Thymus (tissue), 14 donors: ENCODE measurements at places on chromosomes 12 and 14. TPM values are rescaled to one million over a fixed set of nuclear protein-coding genes. Genes with fewer than 3 reads are reported as not detected.

Gene MMP19
- 4.5 TPM for total RNA-seq

- H3K27me3 ChIP-seq = no peaks in the 10 kb centered on the region
- H3K36me3 ChIP-seq = no peaks in the 10 kb centered on the region
- H3K27ac ChIP-seq = no peak overlapping the region
- H3K4me3 ChIP-seq = no peak overlapping the region
Observed at GRCh38 chr12:95978774-95979173, 17.4 kb downstream of the HAL start.

DNA sequence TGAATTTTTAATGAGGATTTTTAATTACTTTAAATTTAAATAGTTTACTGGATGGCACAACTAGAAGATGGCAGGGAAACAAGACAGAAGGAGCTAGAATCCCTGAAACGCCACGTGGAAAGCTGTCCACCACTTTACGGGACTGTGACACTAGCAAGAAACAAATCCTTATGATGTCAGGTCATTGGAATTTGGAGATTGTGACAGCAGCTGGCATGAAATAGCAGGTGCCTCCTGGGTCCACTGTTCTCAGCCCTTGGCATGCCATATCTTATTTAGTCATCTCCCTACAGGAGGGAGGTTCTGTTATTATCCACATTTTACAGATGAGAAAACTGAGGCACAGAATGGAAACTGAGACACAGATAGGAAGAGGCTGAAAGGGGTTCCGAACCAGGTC is 113.8 kb downstream of the BCL11B start:
- no peak overlapping the region for H3K4me3 ChIP-seq
- H3K27ac ChIP-seq = no peak overlapping the region
- DNase-seq = no peak
- no peaks in the 10 kb centered on the region for H3K36me3 ChIP-seq

GRCh38 chr12:25307818-25308217 is 57.1 kb upstream of the KRAS start:
- H3K27me3 ChIP-seq = no peaks in the 10 kb centered on the region
- H3K27ac ChIP-seq = no peak overlapping the region
- H3K4me1 ChIP-seq = no peaks in the 10 kb centered on the region
- no peaks in the 10 kb centered on the region for H3K36me3 ChIP-seq
- DNase-seq = no peak
- no peak overlapping the region for H3K4me3 ChIP-seq

GRCh38 chr12:110928700-110929099 is 8.3 kb upstream of the MYL2 start:
- H3K27me3 ChIP-seq = no peaks in the 10 kb centered on the region
- H3K4me1 ChIP-seq = no peaks in the 10 kb centered on the region
- H3K4me3 ChIP-seq = no peak overlapping the region
- H3K27ac ChIP-seq = no peak overlapping the region
- H3K36me3 ChIP-seq = no peaks in the 10 kb centered on the region
- no peak for DNase-seq

DNA sequence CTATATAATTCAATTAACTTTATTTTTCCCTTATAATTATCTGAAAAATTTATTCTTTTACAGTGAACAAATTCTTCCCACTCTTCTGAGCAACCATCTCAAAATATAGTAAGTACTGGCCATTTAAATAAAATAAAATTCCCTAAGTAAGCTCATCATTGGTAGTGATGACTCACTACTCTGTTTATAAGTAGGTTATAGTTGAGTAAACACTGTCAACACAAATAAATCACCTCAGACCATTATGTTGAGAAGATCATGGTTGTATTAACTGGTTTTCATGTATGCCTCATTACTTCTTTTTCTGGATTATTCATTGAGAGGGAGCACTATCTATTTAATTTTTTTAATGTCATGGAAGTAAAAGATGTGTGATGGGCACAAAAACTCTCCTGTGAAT is 220.5 kb downstream of the SEC23A start:
- H3K36me3 ChIP-seq = no peaks in the 10 kb centered on the region
- H3K4me1 ChIP-seq = no peaks in the 10 kb centered on the region
- no peak overlapping the region for H3K4me3 ChIP-seq
- no peak for DNase-seq
- H3K27ac ChIP-seq = no peak overlapping the region

DNA sequence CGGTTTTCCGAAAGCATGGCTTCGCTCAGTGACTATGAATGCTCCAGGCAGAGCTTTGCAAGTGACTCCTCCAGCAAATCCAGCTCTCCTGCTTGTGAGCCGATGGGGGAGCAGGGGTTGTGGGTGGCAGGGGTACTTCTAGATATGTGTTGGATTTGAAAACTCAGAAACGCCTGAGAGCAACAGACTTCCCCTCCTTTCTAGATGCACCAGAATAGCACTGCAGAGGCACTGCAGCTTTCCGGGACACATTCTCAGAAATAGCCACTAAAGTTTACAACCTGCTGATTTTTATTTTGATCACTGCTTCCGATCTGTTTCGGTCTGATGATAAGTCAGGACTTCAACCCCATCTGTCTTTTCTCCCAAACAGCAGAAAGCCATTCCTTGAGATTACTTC is 8.6 kb downstream of the TCP11L2 start:
- no peaks in the 10 kb centered on the region for H3K4me1 ChIP-seq
- no peak for DNase-seq
- peaks cover 6% of the 10 kb centered on the region for H3K36me3 ChIP-seq
- no peak overlapping the region for H3K27ac ChIP-seq
- no peaks in the 10 kb centered on the region for H3K27me3 ChIP-seq
- H3K4me3 ChIP-seq = no peak overlapping the region

GRCh38 chr12:68613209-68613904 is 2.7 kb downstream of the RAP1B start:
- H3K27me3 ChIP-seq = no peaks in the 10 kb centered on the region
- peak; percentile 59 for DNase-seq
- H3K27ac ChIP-seq = peak overlapping the region; percentile 96
- peaks cover 5% of the 10 kb centered on the region for H3K36me3 ChIP-seq
- H3K4me3 ChIP-seq = peak overlapping the region; percentile 95

Gene TMBIM4
- 88.7 TPM for total RNA-seq

Gene MGAT4C
- total RNA-seq = 0.61 TPM

DNA sequence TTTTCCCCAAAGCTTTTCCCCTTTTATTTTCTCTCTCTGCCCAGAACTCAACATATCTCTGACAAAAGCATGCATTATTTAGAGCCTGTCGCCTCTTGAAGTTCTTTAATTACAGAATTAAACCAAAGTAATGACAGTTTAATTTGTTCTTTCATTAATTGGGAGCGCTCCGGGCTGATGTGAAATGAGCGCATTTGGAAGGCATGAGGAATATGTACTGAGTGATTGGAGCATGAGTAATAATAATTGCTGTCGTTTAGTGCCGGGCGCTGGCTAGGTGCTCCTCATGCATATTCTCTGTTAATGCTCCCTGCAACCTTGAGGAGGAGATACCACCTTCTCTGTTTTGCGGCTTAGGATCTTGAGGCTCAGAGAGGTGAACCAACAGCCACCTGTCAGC is 120.5 kb downstream of the SLC25A47 start:
- H3K36me3 ChIP-seq = no peaks in the 10 kb centered on the region
- no peaks in the 10 kb centered on the region for H3K27me3 ChIP-seq
- no peak overlapping the region for H3K27ac ChIP-seq
- H3K4me1 ChIP-seq = peaks cover 53% of the 10 kb centered on the region
- no peak for DNase-seq

GRCh38 chr12:115617391-115617790 is 660.1 kb downstream of the MED13L start:
- no peaks in the 10 kb centered on the region for H3K36me3 ChIP-seq
- no peaks in the 10 kb centered on the region for H3K27me3 ChIP-seq

GRCh38 chr12:55499810-55500252 is 7.7 kb downstream of the OR6C68 start:
- no peak for DNase-seq
- H3K4me1 ChIP-seq = no peaks in the 10 kb centered on the region
- no peaks in the 10 kb centered on the region for H3K27me3 ChIP-seq

Gene GZMB
- 7.3 TPM for total RNA-seq

Gene ADAMTS20
- 0.09 TPM for total RNA-seq

- peaks cover 16% of the 10 kb centered on the region for H3K4me1 ChIP-seq
- peak; percentile 74 for DNase-seq
- H3K36me3 ChIP-seq = peaks cover 80% of the 10 kb centered on the region
- peak overlapping the region; percentile 7 for H3K4me3 ChIP-seq
- H3K27me3 ChIP-seq = no peaks in the 10 kb centered on the region
Observed at GRCh38 chr14:64928239-64929013, 14.1 kb downstream of the GPX2 start.

DNA sequence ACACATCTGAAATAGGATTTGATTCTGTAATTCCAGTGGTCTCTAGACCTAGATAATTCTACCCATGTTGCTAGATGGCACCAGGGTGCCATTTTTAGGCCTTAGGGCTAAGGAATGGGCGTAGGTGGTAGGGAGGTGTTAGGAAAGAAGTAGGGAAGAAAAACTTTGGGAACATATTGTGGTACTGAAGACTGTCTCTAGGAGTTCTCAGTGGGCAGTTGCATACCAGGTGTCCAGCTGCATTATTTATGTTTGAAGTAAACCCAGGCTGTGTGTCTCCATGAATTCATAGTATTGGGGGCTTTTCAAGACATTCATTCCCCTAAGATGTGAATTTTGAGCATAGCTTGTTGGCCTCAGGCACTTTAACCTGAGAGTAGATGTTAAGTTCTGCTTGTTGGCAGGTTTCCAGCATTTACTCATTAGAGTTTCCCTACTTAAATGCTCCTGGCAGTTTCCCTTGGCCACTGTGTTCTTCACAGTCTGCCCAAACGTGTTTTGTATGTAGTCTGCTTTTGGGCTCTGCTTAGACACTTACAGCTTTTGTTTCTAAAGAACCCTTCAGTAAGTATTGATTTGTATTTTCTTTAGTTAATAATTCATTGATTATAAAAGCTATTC is 31.5 kb upstream of the CCT2 start:
- H3K27me3 ChIP-seq = no peaks in the 10 kb centered on the region
- no peaks in the 10 kb centered on the region for H3K4me1 ChIP-seq

Gene MAP1LC3B2
- total RNA-seq = 2.0 TPM

- H3K4me3 ChIP-seq = no peak overlapping the region
- no peaks in the 10 kb centered on the region for H3K4me1 ChIP-seq
- no peaks in the 10 kb centered on the region for H3K36me3 ChIP-seq
- H3K27me3 ChIP-seq = no peaks in the 10 kb centered on the region
Observed at GRCh38 chr12:47111392-47111778, 31.6 kb upstream of the AMIGO2 start.

DNA sequence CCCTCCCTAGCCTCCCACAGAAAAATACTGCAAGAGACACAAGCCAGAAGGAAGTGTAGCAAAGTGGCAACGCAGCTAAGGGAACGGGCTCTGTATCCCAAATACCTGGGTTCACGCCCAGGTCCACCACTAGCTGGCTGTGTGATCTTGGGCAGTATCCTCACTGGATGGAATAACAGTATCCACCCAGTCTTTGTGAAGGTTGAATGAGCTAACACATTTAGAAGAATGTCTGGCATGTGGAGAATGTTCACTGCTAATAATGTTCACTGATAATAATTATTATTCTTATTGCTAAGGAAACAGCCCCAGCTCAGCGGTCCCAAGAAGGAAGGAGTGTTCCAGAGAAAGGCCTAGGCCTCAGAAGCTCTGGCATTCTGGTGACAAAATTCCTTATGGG is 70.9 kb downstream of the VWF start:
- H3K4me1 ChIP-seq = no peaks in the 10 kb centered on the region
- no peak for DNase-seq
- H3K36me3 ChIP-seq = no peaks in the 10 kb centered on the region
- H3K27ac ChIP-seq = no peak overlapping the region
- H3K4me3 ChIP-seq = no peak overlapping the region

Gene LMBR1L
- total RNA-seq = 35.1 TPM

DNA sequence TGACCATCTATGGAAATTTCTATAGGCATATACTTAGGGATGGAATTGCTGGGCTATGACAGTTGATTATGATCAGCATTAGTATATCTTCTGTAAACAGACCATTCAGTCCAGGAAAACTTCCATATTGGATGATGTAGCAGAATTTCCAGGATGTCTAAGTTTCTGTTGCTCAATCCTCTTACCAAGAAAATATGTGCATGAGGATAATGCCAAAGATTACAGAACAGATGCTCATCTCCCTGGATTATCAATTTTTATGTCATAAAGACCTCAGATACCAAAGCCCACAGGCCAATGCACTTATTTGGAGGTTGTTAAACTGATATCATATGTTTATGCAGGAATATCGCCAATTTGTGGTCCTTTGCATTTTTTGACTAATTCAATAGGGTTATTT is 354.4 kb upstream of the FLRT2 start:
- H3K4me1 ChIP-seq = no peaks in the 10 kb centered on the region
- no peaks in the 10 kb centered on the region for H3K36me3 ChIP-seq
- no peaks in the 10 kb centered on the region for H3K27me3 ChIP-seq
- H3K27ac ChIP-seq = no peak overlapping the region

Gene DCN
- 137 TPM for total RNA-seq

DNA sequence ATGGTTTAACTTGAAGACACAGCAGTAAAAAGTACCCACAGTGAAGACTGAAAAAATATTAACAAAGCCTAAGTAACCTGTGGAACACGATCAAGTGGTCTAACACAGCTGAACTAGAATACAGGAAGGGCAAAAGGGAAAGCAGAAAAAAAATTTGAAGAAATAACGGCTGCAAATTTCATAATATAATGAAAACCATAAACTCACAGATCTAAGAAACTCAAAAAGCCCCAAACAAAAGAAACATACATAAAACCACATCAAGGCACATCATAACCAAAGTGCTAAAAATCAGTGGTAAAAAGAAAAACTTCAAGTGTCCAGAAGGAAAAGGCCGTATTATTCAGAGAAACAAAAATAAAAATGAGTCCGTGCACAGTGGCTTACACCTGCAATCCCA is 30.9 kb downstream of the SPPL3 start:
- H3K27ac ChIP-seq = no peak overlapping the region
- DNase-seq = no peak
- H3K36me3 ChIP-seq = peaks cover 6% of the 10 kb centered on the region
- H3K27me3 ChIP-seq = no peaks in the 10 kb centered on the region

GRCh38 chr12:1622406-1622805 is 6.6 kb upstream of the WNT5B start:
- H3K4me3 ChIP-seq = no peak overlapping the region
- no peak overlapping the region for H3K27ac ChIP-seq
- DNase-seq = no peak
- H3K36me3 ChIP-seq = no peaks in the 10 kb centered on the region
- peaks cover 6% of the 10 kb centered on the region for H3K27me3 ChIP-seq

- no peak for DNase-seq
- H3K27ac ChIP-seq = no peak overlapping the region
- H3K4me1 ChIP-seq = no peaks in the 10 kb centered on the region
- H3K36me3 ChIP-seq = no peaks in the 10 kb centered on the region
Observed at GRCh38 chr14:21015312-21015711, 9.5 kb downstream of the NDRG2 start.

- no peaks in the 10 kb centered on the region for H3K27me3 ChIP-seq
- H3K27ac ChIP-seq = no peak overlapping the region
- H3K4me1 ChIP-seq = peaks cover 6% of the 10 kb centered on the region
- DNase-seq = no peak
- no peak overlapping the region for H3K4me3 ChIP-seq
- no peaks in the 10 kb centered on the region for H3K36me3 ChIP-seq
Observed at GRCh38 chr14:70888681-70889175, 18.5 kb upstream of the PCNX1 start.

Gene CSRP2
- 51.8 TPM for total RNA-seq

GRCh38 chr12:67447180-67447579 is 178.0 kb downstream of the CAND1 start:
- H3K4me3 ChIP-seq = no peak overlapping the region
- H3K27me3 ChIP-seq = no peaks in the 10 kb centered on the region
- H3K27ac ChIP-seq = no peak overlapping the region
